ENCODE measurements at places on chromosomes 7 and 10. TPM values are rescaled to one million over a fixed set of nuclear protein-coding genes. Genes with fewer than 3 reads are reported as not detected.

Gene TRIP6
- 58.7 TPM for total RNA-seq

Gene MOGAT3
- total RNA-seq = not detected

Gene NYAP1
- 1.4 TPM for total RNA-seq

Gene CHST3
- 34.9 TPM for total RNA-seq

Gene KAT6B
- 34.7 TPM for total RNA-seq
